Heart left ventricle (tissue), 16 donors: ENCODE measurements at places on chromosomes 12 and 14. TPM values are rescaled to one million over a fixed set of nuclear protein-coding genes. Genes with fewer than 3 reads are reported as not detected.

Gene ACRBP
- not detected for total RNA-seq

Gene KCNJ8
- 74.4 TPM for total RNA-seq

- H3K27ac ChIP-seq, result peak overlapping the region; percentile 85
- peak overlapping the region; percentile 84 for H3K4me3 ChIP-seq
- H3K4me1 ChIP-seq, result peaks cover 21% of the 10 kb centered on the region
- no peaks in the 10 kb centered on the region for H3K27me3 ChIP-seq
Measured at GRCh38 chr14:105299654-105300541, 903 bp downstream of the BRF1 start.

GRCh38 chr14:90287791-90288190 lies 31.4 kb downstream of the PSMC1 start:
- no peaks in the 10 kb centered on the region for H3K36me3 ChIP-seq
- peaks cover 4% of the 10 kb centered on the region for H3K4me1 ChIP-seq
- no peak overlapping the region for H3K4me3 ChIP-seq
- H3K27me3 ChIP-seq, result no peaks in the 10 kb centered on the region
- no peak overlapping the region for H3K27ac ChIP-seq
- DNase-seq, result no peak

- no peak overlapping the region for H3K4me3 ChIP-seq
- no peaks in the 10 kb centered on the region for H3K27me3 ChIP-seq
- no peak overlapping the region for H3K27ac ChIP-seq
- DNase-seq, result no peak
Measured at GRCh38 chr14:35632271-35632670, 98.3 kb downstream of the INSM2 start.

- no peaks in the 10 kb centered on the region for H3K27me3 ChIP-seq
- H3K4me1 ChIP-seq, result peaks cover 10% of the 10 kb centered on the region
- H3K4me3 ChIP-seq, result no peak overlapping the region
- H3K36me3 ChIP-seq, result peaks cover 52% of the 10 kb centered on the region
- no peak overlapping the region for H3K27ac ChIP-seq
- no peak for DNase-seq
Measured at GRCh38 chr12:110333201-110333600, 52.2 kb downstream of the ATP2A2 start.

GRCh38 chr14:76456891-76457586 lies 81.1 kb downstream of the ESRRB start:
- no peak overlapping the region for H3K4me3 ChIP-seq
- no peak overlapping the region for H3K27ac ChIP-seq
- DNase-seq, result no peak
- no peaks in the 10 kb centered on the region for H3K27me3 ChIP-seq
- no peaks in the 10 kb centered on the region for H3K36me3 ChIP-seq
